ENCODE measurements at places on chromosomes 5 and 9. TPM values are rescaled to one million over a fixed set of nuclear protein-coding genes. Genes with fewer than 3 reads are reported as not detected.

ATP10B gene
- polyA plus RNA-seq = 3.8 TPM

- DNase-seq = no peak
These were observed 9.8 kb upstream of the CPEB4 start for GRCh38 chr5:173878224-173878967.

GRCh38 chr5:161406880-161407279 lies 139.6 kb downstream of the GABRB2 start:
- no peak for DNase-seq

C8G gene
- polyA plus RNA-seq = 1.6 TPM

RNF180 gene
- polyA plus RNA-seq = 10.0 TPM

PDLIM4 gene
- polyA plus RNA-seq = 40.9 TPM

Measured in spinal cord (tissue), 10 donors.